ENCODE measurements at places on chromosomes 5 and 9. TPM values are rescaled to one million over a fixed set of nuclear protein-coding genes. Genes with fewer than 3 reads are reported as not detected.

GRCh38 chr5:93621327-93621798, 38.3 kb downstream of the NR2F1 start:
- peak; percentile 52 for DNase-seq

DNA sequence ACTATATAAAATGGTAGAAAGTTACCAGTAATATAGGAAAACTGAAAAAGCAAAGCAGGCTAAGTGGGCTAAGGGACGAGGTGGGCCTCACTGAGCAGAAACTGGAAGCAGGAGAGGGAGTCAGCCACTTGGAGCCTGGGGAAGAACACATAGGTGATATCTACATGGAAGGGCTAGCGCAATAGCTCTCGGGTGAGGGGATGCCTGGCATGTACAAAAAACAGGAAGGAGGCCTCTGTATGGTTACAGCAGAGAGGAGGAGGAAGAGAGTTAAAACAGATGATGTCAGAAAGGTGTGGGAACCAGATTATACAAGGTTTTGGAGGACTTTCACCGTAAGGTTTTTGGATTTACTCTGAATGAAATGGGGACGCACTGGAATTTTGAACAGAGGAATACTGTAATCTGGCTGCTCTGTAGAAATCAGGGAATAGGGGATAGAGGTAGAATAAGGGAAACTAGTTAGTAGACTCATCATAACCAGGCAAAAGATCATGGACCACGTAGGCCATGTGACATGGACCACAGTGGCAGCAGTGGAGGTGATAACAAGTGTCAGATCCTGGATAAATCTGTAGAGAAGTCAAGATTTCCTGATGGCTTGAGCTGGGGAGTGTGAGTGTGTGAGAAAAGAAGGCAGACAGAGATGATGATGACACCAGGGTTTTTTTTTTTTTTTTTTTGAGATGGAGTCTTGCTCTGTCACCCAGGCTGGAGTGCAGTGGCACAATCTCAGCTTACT, 52.5 kb downstream of the FNBP1 start:
- DNase-seq, result no peak

DNA sequence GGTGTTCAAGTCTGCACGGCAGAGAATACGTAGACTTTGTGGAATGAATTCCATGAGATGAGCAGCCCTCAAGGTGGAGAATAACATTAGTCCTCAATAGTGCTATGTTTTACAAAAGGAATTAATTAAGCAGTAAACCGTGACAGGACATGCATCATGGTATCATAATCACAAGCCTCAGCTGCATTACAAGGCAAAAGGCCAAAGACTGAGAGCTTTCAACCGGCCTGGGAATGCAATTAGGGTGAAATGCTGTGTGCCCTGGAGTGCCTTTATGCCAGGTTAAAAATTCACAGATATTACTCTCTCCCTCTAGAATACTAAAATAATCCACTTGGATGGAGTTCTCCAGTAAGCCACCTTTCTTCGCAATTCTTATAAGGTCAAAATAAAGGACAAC, 270.6 kb downstream of the MLLT3 start:
- no peak for DNase-seq

Gene GAS1
- total RNA-seq, result 0.13 TPM

Gene IL9
- total RNA-seq, result not detected

DNA sequence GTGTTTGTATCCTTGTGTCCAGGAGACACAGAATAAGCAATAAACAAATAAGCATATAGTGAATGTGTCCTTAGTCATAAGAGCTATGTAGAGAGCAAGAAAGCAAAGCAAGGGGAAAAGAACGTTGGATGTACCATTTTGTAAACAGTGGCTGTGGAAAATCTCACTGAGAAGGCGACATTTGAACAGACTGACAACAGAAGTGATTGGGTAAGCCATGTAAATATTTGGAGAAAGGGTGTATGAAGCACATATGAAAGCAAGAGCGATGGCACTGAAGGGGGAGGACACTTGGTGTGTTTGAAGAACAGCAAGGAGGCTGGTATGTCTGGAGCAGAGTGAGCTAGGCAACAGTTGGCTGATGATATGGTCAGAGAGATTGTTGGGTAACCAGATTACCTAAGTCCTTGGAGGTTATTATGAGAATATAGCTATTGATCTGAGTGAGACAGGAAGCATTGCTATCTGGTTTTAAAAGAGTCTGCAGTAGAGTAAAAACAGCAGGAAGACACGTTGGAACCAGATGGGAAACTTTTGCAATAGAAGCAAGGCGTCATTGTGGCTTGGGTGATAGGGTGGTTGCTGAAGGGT, 115.5 kb upstream of the IL7R start:
- no peak for DNase-seq

Gene BNC2
- 5.7 TPM for total RNA-seq

DNA sequence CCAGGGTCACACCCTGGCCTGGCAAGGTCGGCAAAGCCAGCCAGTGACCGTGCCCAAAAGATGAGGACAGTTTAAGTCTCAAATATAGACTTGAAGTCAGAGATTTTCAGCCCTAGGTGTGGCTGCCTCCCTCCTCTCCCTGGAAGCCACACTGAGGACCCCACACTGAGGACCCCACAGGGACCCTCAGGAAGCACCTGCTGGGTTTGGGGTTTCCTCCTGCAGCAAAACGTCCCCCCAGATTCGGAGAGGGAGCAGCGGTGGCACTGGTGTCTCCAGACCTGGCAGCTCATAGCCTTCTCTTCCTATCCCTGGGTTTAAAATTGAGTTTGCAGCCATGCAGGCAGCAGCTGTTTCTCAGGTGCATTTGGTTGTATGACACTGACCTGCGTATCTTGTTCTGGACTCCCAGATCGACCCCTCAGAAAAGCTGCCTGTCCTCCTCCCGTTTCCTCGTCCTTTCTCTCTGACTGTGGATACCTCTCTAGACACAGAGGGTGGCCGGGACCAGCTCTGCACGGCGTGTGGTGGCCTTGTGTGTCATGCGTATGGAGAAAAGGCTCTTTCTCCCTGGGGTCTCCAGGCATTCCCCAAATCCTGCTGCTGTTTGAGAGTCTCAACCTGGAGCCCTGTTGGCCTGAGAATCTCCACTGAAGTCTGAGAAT, 36.6 kb downstream of the MRPL36 start:
- DNase-seq, result no peak

All from Panc1 (cell line).